ENCODE measurements at places on chromosomes 1 and 21.
A peak's percentile ranks its signal among the peaks of the same experiment; 100 is the strongest.

GRCh38 chr21:37413553-37414291 is 47.1 kb downstream of the DYRK1A start:
- no peaks in the 10 kb centered on the region for H3K27me3 ChIP-seq
- peaks cover 70% of the 10 kb centered on the region for H3K4me1 ChIP-seq
- no peak for DNase-seq
- H3K27ac ChIP-seq = peak overlapping the region; percentile 32
- H3K4me3 ChIP-seq = no peak overlapping the region

GRCh38 chr1:206784471-206784903 is 12.2 kb upstream of the IL10 start:
- H3K36me3 ChIP-seq = peaks cover 1% of the 10 kb centered on the region
- peak overlapping the region; percentile 65 for H3K4me3 ChIP-seq
- DNase-seq = peak; percentile 40

DNA sequence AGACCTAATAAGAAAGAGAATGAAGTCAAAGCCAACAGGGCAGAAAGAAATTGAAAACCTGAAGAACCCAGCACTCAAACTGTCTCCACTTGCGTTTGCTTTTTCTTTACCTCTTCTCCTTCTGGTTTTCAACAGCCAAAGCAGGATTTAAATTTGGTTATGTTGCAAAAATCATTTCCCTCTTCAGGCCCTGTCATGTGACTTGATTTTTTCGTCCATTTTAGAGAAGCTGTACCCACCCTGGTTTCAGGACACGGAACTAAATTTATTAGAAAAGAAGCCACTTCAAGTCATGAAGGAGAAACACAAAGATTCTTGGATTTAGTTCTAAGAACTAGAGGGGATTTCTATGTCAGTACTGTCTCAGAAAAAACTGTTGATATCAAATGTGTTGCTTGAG is 1.0 kb upstream of the SYNJ1 start:
- peak overlapping the region; percentile 99 for H3K4me3 ChIP-seq
- DNase-seq = no peak
- H3K27me3 ChIP-seq = no peaks in the 10 kb centered on the region
- peaks cover 27% of the 10 kb centered on the region for H3K4me1 ChIP-seq
- peak overlapping the region; percentile 85 for H3K27ac ChIP-seq

- peaks cover 10% of the 10 kb centered on the region for H3K36me3 ChIP-seq
- H3K27ac ChIP-seq = no peak overlapping the region
- DNase-seq = no peak
- H3K27me3 ChIP-seq = no peaks in the 10 kb centered on the region
Observed at GRCh38 chr21:35005560-35006224, 43.4 kb downstream of the RUNX1 start.

DNA sequence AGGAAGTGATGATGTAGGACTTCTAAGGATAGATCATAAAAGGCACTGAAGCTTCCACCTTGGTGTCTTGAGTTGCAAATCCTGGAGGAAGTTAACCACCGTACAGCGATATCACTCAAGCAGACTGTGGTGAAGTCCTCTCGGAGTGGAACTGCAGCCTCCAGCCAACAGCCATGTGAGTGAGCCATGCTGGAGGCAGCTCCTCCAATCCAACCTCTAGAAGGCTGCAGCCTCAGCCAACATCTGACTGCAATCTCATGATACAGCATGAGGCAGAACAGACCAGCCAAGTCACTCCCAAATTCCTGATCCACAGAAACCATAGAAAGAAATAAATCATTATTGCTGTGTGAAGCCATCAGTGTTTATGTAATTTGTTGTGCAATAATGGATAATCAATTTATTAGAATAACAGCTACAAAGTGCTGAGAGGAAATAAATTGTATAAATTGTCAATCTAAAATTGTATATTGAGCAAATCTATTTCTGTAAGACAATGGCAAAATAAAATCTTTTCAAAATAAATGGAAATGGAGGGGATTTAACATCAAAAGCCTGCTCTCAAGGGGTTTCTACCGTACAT is 65.0 kb downstream of the PRSS38 start:
- H3K4me3 ChIP-seq = no peak overlapping the region
- DNase-seq = no peak
- H3K27ac ChIP-seq = no peak overlapping the region
- H3K4me1 ChIP-seq = peaks cover 9% of the 10 kb centered on the region

GRCh38 chr21:45818904-45819285 is 162.7 kb upstream of the COL6A1 start:
- no peak for DNase-seq
- peaks cover 16% of the 10 kb centered on the region for H3K4me1 ChIP-seq
- peaks cover 4% of the 10 kb centered on the region for H3K36me3 ChIP-seq
- H3K27me3 ChIP-seq = peaks cover 46% of the 10 kb centered on the region
- H3K27ac ChIP-seq = peak overlapping the region; percentile 41

DNA sequence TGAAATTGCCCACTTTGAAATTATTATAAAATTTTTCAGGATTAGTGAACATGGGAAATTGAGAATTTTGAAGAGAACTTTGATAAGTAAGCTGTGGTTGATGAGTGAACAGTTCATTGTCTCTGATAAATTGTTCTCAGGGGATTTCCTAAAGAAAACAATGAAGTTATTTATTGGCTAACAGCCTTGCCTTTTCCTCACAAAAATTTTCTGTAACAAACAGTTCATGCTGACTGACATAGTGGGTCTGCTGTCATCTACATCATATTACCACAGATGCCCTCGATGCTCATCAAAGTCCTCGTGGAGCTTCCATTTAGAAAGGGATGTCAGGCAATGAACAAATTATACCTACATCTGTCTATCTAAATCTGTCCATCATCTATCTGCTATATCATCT is 113.4 kb downstream of the PTBP2 start:
- DNase-seq = no peak
- H3K27me3 ChIP-seq = no peaks in the 10 kb centered on the region
- no peak overlapping the region for H3K4me3 ChIP-seq
- no peaks in the 10 kb centered on the region for H3K36me3 ChIP-seq

- H3K27me3 ChIP-seq = no peaks in the 10 kb centered on the region
- peaks cover 16% of the 10 kb centered on the region for H3K36me3 ChIP-seq
- peaks cover 82% of the 10 kb centered on the region for H3K4me1 ChIP-seq
- no peak for DNase-seq
- H3K4me3 ChIP-seq = peak overlapping the region; percentile 58
- H3K27ac ChIP-seq = no peak overlapping the region
Observed at GRCh38 chr1:42950116-42950481, 8.6 kb downstream of the SLC2A1 start.

GRCh38 chr1:10555635-10556429 is 81.1 kb downstream of the PEX14 start:
- no peaks in the 10 kb centered on the region for H3K27me3 ChIP-seq
- H3K4me3 ChIP-seq = no peak overlapping the region
- H3K27ac ChIP-seq = peak overlapping the region; percentile 32
- peaks cover 25% of the 10 kb centered on the region for H3K4me1 ChIP-seq

DNA sequence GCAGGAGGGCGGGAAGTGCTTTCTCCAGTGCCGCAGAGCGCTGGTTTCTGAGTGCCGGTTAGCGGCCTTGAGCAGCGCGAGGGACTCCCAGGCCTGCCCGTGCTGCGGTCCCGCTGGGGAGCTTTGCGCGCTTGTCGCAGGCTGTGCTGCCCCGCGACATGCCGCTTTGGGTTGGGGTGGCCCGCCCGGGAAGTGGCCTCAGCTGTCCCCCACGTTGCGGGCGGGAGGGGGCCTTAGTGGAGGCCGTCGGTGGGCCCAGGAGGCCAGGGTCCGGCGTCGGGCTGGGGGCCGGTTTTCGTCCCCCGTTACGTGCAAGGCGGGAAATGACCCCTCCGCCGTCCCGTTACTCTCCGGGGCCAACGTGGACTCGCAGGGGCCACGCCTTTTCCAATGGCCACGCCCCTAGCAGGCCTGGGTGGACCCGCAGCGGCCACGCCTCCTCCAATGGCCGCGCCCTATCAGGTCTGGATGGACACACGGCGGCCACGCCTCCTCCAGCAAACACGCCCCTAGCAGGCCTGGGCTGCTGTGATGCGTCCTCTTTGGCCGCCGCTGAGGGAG is 977 bp upstream of the C1orf174 start:
- peak overlapping the region; percentile 92 for H3K27ac ChIP-seq
- H3K4me3 ChIP-seq = peak overlapping the region; percentile 94
- no peaks in the 10 kb centered on the region for H3K27me3 ChIP-seq
- DNase-seq = peak; percentile 79
- H3K4me1 ChIP-seq = peaks cover 46% of the 10 kb centered on the region
- H3K36me3 ChIP-seq = peaks cover 14% of the 10 kb centered on the region

GRCh38 chr1:68113966-68114365 is 63.5 kb upstream of the DIRAS3 start:
- H3K4me1 ChIP-seq = peaks cover 8% of the 10 kb centered on the region
- H3K4me3 ChIP-seq = no peak overlapping the region
- no peak for DNase-seq
- no peaks in the 10 kb centered on the region for H3K36me3 ChIP-seq
- H3K27ac ChIP-seq = no peak overlapping the region
- H3K27me3 ChIP-seq = no peaks in the 10 kb centered on the region

GRCh38 chr1:14930247-14930965 is 223.1 kb upstream of the TMEM51 start:
- H3K27ac ChIP-seq = no peak overlapping the region
- no peaks in the 10 kb centered on the region for H3K4me1 ChIP-seq
- no peak for DNase-seq
- peaks cover 2% of the 10 kb centered on the region for H3K36me3 ChIP-seq

DNA sequence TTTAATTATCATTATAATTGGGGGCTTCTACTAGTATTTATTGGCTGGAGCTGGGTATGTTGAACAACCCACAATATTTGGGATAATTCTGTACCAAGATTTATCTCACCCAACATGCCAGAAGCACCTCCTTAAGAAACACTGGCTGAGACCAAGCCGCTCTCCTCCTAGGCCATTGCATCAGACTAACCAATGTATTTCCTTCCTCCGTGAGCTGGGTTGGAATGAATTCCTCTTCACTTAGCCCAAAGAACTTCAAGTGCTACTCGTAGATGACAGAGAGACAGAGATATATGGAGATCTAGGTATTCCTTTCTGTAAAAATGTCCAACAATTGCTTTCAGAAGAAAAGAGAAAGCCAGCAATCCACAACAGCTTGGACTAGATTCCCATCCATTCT is 87.2 kb upstream of the ETS2 start:
- no peaks in the 10 kb centered on the region for H3K36me3 ChIP-seq
- peaks cover 21% of the 10 kb centered on the region for H3K27me3 ChIP-seq
- H3K27ac ChIP-seq = no peak overlapping the region
- DNase-seq = no peak
- H3K4me1 ChIP-seq = no peaks in the 10 kb centered on the region

DNA sequence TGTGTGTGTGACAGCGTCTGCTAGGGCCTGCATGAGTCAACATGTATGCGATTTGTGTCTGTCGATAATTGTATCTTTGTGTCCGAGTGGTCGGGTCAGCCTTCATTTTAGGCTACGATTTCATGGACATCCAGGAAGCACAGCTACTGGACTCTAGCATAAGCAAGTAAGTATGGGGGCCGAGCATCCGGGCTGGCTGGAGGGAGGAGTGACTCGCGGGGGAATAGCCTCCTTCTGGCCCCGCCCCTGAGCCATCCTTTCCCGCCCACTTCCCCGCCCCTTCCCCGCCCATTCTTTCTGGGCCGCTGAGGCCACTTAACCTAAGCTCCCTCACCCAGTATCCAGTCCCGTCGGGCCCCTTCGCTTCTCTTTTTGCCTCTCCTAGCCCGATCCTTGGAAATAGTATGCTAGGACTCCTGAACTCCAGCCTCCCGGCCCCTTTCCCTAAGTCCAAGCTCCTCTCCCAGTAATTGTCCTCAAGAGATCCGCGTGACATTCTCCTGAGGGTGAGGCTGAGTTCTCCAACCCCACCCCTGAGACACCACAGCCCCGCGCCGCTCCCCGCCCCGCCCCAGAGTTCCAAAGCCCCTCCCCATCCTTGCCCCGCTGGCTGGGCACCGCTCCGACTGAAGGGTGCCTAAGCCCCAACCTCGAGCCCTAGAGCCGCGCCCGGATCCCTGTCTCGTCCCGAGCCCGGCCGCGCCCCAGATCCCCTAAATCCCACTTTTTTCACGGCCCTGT is 1.2 kb downstream of the MAP3K6 start:
- no peaks in the 10 kb centered on the region for H3K27me3 ChIP-seq
- H3K27ac ChIP-seq = no peak overlapping the region
- peak overlapping the region; percentile 85 for H3K4me3 ChIP-seq
- H3K4me1 ChIP-seq = peaks cover 28% of the 10 kb centered on the region
- peak; percentile 43 for DNase-seq

- H3K36me3 ChIP-seq = peaks cover 11% of the 10 kb centered on the region
- no peak overlapping the region for H3K4me3 ChIP-seq
- peaks cover 18% of the 10 kb centered on the region for H3K4me1 ChIP-seq
- DNase-seq = no peak
- H3K27ac ChIP-seq = no peak overlapping the region
- peaks cover 20% of the 10 kb centered on the region for H3K27me3 ChIP-seq
Observed at GRCh38 chr1:152049291-152050083, 12.7 kb upstream of the S100A11 start.

DNA sequence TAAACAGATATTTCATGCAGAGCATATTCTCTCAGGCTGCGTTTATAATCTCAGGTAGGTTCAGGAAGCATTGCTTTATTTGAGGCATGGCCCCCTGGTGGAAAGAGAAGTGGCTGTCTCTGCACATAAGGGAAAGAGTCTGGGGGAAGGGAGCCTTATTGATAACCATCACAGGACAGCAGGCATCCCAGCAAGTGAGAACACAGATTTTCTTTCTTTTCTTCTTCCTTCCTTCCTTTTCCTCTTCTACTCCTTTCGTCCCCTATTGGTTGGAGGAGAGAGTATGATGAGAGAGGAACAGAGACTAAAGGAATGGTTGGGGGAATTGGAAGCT is 21.9 kb downstream of the TSNAX start:
- no peak overlapping the region for H3K27ac ChIP-seq
- peaks cover 20% of the 10 kb centered on the region for H3K36me3 ChIP-seq
- H3K27me3 ChIP-seq = no peaks in the 10 kb centered on the region

DNA sequence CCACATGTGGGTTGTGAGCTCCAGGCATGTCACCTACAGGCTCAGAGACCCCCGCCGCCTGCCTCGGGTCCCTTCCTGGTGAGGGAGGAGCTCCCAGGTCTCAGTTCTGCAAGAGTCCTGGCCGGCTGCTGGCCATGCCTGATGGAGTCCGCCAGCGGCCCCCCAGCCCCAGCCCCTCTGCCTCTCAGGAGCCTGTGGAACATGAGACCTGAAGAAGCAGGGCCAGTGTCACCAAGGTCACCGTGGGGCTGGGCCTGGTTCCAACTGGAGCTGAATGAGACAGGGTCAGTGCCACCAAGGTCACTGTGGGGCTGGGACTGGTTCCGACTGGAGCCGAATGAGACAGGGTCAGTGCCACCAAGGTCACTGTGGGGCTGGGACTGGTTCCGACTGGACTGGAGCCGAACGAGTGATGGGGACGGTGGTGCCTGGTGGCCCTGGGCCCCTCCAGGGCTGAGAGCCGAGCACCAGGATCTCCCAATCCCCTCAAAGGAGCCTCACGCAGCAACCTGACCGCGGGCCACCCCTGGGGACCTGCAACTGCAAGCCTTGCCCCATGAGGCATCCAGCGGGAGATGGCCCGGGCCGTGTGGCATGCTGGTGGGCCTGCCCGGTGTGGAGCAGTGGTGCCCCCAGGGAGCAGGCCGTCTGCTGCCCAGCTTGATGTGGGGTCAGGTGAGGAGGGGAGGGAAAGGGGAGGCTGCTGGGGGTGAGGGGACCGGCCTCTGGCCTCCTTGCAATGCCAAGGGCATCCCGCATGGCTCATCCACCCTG is 14.5 kb upstream of the PTTG1IP start:
- DNase-seq = no peak
- H3K4me3 ChIP-seq = no peak overlapping the region
- H3K27me3 ChIP-seq = no peaks in the 10 kb centered on the region
- no peak overlapping the region for H3K27ac ChIP-seq
- peaks cover 53% of the 10 kb centered on the region for H3K36me3 ChIP-seq

All from central memory CD8-positive, alpha-beta T cell (primary cell).